T-cell (primary cell): ENCODE measurements at places on chromosomes 13 and 19.

GRCh38 chr19:16893686-16893989, 4.8 kb downstream of the F2RL3 start:
- DNase-seq, result no peak

- DNase-seq, result no peak
Observed at GRCh38 chr19:39254531-39255345, 6.1 kb upstream of the IFNL4 start.

GRCh38 chr13:21672287-21672680, 1.4 kb downstream of the FGF9 start:
- no peak for DNase-seq

DNA sequence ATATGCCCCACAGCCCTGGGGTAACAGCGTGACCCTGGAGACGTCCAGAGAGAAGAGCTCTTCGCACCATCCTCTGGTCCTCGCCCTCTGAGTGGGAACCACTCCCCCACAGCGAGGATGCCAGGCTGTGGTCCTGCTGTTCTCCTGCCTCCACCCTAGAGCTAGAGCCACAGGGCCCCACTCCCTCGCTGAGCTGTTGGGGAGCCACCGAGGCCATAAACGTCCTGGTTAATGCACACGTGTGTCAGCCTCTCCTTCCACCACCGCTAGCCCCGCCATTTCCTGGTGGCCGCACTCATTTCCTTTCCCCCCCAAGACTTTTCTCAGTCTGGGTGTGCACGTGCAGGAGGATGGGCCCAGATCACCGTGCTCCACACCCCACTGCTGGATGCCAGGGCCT, 11.5 kb downstream of the CEACAM16 start:
- DNase-seq, result no peak

- no peak for DNase-seq
Observed at GRCh38 chr13:89684896-89685295, 1662.6 kb upstream of the MIR17HG start.

DNA sequence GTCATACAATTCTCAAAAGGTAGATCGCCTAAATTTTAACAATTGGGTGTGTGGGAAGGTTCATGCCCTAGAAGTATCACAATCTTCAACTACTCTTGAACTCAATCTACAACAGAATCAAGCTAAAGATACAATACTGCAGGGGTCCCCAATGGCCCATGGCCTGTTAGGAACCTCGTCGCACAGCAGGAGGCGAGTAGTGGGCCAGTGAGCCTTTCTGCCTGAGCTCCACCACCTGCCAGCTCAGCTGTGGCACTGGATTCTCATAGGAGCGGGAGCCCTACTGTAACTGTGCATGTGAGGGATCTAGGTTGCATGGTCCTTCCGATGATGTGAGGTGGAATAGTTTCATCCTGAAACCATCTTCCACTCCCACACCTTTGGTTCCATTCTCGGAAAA, 230.6 kb downstream of the KLF12 start:
- no peak for DNase-seq

- DNase-seq, result no peak
Observed at GRCh38 chr13:79187917-79188690, 218.0 kb downstream of the RBM26 start.

DNA sequence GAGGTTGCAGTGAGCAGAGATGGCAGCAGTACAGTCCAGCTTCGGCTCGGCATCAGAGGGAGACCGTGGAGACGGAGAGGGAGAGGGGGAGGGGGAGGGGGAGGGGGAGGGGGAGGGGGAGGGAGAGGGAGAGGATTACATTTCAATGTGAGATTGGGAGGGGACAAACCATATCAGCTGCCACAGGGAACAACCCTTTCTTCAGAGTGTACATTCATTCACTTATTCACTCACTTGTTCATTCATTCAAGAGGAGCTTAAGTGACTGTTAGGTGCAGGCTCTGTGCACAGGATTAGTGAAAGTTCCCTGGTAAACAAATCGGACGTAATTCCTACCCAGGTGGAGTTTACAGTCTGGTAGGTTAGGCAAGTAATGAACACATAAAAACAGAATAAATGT, 65.6 kb upstream of the MEDAG start:
- DNase-seq, result no peak

GRCh38 chr13:78679329-78679728, 20.4 kb upstream of the OBI1 start:
- no peak for DNase-seq
